T-cell (primary cell): ENCODE measurements at places on chromosomes 1 and 21. TPM values are rescaled to one million over a fixed set of nuclear protein-coding genes. Genes with fewer than 3 reads are reported as not detected.
A peak's percentile ranks its signal among the peaks of the same experiment; 100 is the strongest.

GRCh38 chr21:24023402-24023801 lies 1583.9 kb downstream of the MRPL39 start:
- DNase-seq: no peak
- H3K4me1 ChIP-seq: no peaks in the 10 kb centered on the region
- no peaks in the 10 kb centered on the region for H3K27me3 ChIP-seq

DNA sequence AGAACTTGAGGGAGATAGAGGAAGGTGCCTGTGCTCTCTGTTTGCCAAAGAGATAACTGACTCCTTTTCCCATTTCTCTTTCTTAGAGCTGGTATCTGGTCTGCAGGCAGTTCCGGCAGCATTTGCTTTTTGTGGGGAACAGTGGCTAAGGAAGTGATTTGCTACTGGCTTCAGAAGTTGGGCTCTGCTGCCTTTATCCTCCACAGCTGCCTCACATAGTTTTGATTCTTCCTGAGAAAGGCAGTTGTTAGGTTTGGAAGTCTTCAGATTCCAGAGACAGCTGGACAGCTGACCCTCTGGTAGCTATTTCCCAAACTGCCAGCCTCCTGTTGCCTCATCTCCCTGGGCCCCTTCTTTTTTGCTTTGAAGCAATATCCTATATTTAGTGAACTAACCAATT lies 62.6 kb upstream of the MACF1 start:
- no peak overlapping the region for H3K27ac ChIP-seq
- H3K36me3 ChIP-seq: no peaks in the 10 kb centered on the region
- H3K27me3 ChIP-seq: no peaks in the 10 kb centered on the region
- no peaks in the 10 kb centered on the region for H3K4me1 ChIP-seq

GRCh38 chr1:190104961-190105360 lies 372.7 kb downstream of the BRINP3 start:
- no peak overlapping the region for H3K4me3 ChIP-seq
- H3K36me3 ChIP-seq: no peaks in the 10 kb centered on the region
- no peak for DNase-seq
- no peaks in the 10 kb centered on the region for H3K4me1 ChIP-seq
- no peak overlapping the region for H3K27ac ChIP-seq

DNA sequence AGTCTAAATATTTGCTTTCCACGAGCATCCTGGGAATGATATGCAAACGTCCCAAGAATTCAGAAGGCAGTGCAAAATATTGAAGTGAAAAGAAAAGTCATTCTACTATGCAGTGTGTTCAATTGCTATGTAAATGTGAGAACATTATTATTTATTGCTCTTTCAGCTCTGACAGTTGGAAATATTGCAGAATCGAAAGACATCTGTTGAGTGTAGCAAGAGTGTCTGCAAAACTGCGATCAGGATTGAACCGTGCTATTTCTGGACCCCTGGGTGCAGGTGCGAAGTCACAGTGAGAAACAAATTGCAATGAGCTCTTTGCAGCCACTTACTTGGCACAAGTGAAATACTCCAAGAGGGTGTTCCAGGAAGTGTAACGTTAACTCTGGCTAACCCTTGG lies 566.4 kb downstream of the AJAP1 start:
- no peak overlapping the region for H3K4me3 ChIP-seq
- no peak overlapping the region for H3K27ac ChIP-seq
- H3K27me3 ChIP-seq: no peaks in the 10 kb centered on the region
- no peak for DNase-seq

DNA sequence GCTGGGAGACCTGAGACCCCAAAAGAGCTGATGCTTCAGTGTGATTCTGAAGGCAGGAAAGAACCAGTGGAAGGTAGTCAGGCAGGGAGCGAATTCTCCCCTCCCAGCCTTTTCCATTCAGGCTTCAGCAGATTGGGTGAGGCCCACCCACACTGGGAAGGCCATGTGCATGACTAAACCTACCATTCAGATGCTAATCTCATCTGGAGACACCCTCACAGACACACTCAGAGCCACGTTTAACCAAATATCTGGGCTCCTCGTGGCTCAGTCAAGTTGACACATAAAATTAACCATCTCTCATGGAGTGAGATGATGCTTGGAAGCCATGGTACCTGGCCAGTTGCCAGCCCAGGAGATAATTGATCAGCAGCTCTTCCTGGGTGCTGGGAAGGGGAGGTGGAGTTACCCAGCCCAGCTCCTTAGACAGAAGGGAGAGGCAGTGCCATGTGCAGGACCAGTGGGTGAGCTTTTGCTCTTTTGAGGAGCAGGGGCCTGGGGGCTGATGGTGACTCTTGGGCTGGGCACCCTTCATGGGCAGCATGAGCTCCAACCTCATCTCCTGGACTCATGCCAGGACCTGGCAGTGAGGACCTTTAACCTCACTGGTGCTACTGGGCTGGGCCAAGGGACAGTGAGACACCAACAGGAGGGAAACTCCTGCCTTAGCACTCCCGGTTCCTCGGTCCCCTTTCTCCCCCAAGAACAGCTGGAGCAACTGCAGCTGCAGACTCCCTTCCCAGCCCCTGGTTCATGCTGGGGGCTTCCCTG lies 89.0 kb upstream of the ACTL8 start:
- peaks cover 8% of the 10 kb centered on the region for H3K27me3 ChIP-seq
- H3K36me3 ChIP-seq: no peaks in the 10 kb centered on the region
- H3K4me3 ChIP-seq: no peak overlapping the region
- H3K4me1 ChIP-seq: no peaks in the 10 kb centered on the region
- no peak for DNase-seq
- no peak overlapping the region for H3K27ac ChIP-seq

- DNase-seq: no peak
- no peak overlapping the region for H3K4me3 ChIP-seq
- H3K4me1 ChIP-seq: peaks cover 82% of the 10 kb centered on the region
- H3K36me3 ChIP-seq: no peaks in the 10 kb centered on the region
These were observed 30.3 kb downstream of the PTPRC start for GRCh38 chr1:198669023-198669698.

GRCh38 chr1:184755226-184756065 lies 788 bp upstream of the EDEM3 start:
- peak overlapping the region; percentile 84 for H3K4me3 ChIP-seq
- no peaks in the 10 kb centered on the region for H3K36me3 ChIP-seq
- peaks cover 16% of the 10 kb centered on the region for H3K4me1 ChIP-seq
- no peaks in the 10 kb centered on the region for H3K27me3 ChIP-seq
- no peak for DNase-seq

- no peak overlapping the region for H3K4me3 ChIP-seq
- no peaks in the 10 kb centered on the region for H3K27me3 ChIP-seq
- no peak for DNase-seq
These were observed 15.1 kb upstream of the PITHD1 start for GRCh38 chr1:23763041-23763577.

- no peak overlapping the region for H3K4me3 ChIP-seq
- H3K27me3 ChIP-seq: peaks cover 21% of the 10 kb centered on the region
- no peak overlapping the region for H3K27ac ChIP-seq
- H3K4me1 ChIP-seq: no peaks in the 10 kb centered on the region
- no peaks in the 10 kb centered on the region for H3K36me3 ChIP-seq
These were observed 11.6 kb upstream of the S100A7A start for GRCh38 chr1:153404768-153405167.

DNA sequence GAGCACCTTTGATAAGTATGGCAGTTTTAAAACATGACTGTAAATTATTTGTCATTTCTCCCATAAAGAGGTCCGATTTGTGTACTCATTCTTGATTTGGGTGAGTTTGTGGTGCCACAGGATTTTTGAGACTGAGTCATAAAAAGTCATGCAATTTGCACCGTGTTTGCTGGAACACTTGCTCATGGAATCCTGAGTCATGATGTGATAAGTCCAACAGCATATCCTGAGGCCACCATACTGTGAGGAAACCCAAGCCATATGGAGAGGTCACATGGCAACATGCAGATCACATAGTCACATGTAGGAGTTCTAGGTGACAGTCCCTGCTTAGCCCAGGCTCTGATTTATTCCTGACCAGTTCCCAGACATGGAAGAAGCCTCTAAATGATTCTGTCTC lies 40.8 kb upstream of the PRRX1 start:
- H3K4me1 ChIP-seq: no peaks in the 10 kb centered on the region
- no peaks in the 10 kb centered on the region for H3K36me3 ChIP-seq
- no peak overlapping the region for H3K27ac ChIP-seq
- no peak for DNase-seq
- no peak overlapping the region for H3K4me3 ChIP-seq

GRCh38 chr1:21117597-21118001 lies 59.1 kb downstream of the EIF4G3 start:
- no peaks in the 10 kb centered on the region for H3K27me3 ChIP-seq
- H3K4me3 ChIP-seq: no peak overlapping the region
- H3K36me3 ChIP-seq: no peaks in the 10 kb centered on the region
- DNase-seq: no peak
- H3K27ac ChIP-seq: no peak overlapping the region

DNA sequence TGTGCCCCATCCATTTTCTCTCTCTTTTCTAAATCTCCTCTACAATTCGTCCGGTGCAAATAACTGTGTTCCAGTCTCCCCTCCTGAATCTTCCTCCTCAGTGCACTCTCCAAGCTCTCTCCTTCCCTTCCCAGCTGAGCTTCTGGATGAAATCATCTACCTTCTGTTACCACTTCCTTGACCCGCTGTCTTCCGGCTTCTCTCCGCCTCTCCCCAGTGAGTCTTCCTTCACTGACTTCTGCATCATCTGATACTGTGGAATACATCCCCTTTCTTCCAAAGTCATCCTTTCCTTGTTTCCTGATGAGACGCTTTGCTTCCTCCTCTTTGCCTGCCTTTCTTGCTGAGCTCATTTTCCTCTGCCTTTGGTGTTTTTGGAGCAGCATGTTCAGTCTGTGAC lies 96.9 kb downstream of the MAB21L3 start:
- DNase-seq: no peak
- H3K27ac ChIP-seq: no peak overlapping the region
- no peaks in the 10 kb centered on the region for H3K4me1 ChIP-seq
- no peaks in the 10 kb centered on the region for H3K36me3 ChIP-seq
- H3K4me3 ChIP-seq: no peak overlapping the region

GRCh38 chr21:42137191-42137904 lies 66.2 kb downstream of the UMODL1 start:
- H3K4me3 ChIP-seq: no peak overlapping the region
- no peak overlapping the region for H3K27ac ChIP-seq

GRCh38 chr21:26320596-26320995 lies 150.0 kb upstream of the APP start:
- no peaks in the 10 kb centered on the region for H3K27me3 ChIP-seq
- DNase-seq: no peak
- H3K36me3 ChIP-seq: no peaks in the 10 kb centered on the region
- no peak overlapping the region for H3K27ac ChIP-seq
- H3K4me1 ChIP-seq: no peaks in the 10 kb centered on the region
- H3K4me3 ChIP-seq: no peak overlapping the region

- H3K4me1 ChIP-seq: no peaks in the 10 kb centered on the region
- H3K27me3 ChIP-seq: peaks cover 2% of the 10 kb centered on the region
- no peak overlapping the region for H3K4me3 ChIP-seq
- H3K27ac ChIP-seq: no peak overlapping the region
These were observed 47.8 kb upstream of the NRDC start for GRCh38 chr1:51926171-51926812.

DNA sequence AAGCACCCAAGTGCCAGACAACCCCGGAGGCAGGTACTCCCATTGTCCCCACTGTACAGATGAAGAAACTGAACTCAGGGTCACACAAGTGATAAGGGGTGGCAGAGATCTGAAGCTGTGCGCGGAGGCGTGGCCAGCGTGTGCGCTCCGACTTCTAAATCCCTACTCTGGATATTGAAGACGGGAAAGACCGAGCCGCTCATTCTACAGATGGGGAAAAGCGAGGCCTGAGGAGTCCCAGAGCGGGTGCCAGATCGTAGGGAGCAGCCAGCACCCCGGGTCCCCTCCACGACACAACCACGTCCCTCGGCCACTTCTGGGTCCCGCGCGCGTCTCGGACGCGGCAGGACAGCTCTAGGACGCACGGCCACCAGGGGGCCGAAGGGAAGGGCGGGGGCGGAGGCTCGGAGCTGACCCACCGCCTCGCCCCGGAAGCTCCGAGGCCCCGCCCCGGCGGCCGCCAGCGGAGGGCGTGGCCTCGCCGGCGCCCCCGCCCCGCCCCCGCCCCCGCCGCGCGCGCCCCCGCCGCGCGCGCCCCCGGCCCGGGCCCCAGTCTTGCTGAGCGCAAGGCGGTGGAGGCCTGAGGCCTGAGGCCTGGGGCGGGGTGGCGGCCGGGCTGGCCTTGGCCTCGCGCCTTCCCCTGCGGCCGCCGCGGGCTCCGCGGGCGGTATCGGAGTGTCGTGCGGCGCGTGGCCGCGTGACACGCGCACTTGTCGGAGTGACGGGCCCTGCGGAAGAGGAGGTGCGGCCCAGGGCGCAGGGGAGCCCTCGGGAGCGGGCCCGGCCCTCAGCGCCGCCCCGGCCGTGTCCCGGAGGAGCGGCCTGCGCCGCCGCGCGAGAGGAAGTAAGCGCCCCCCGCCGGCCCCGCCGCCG lies at the start of gene H6PD:
Gene H6PD, plus strand, starts transcription at position 552 of the 873 bp plus-strand sequence. CDS start 10,161 bp downstream, outside the sequence.
- peak within 1 kb of the TSS; percentile 74 for H3K4me3 ChIP-seq
- H3K27ac ChIP-seq: peak within 1 kb of the TSS; percentile 73
- peaks cover 27% of the 10 kb centered on the region for H3K4me1 ChIP-seq
- no peaks in the 10 kb centered on the region for H3K27me3 ChIP-seq
- peak; percentile 84 for DNase-seq

DNA sequence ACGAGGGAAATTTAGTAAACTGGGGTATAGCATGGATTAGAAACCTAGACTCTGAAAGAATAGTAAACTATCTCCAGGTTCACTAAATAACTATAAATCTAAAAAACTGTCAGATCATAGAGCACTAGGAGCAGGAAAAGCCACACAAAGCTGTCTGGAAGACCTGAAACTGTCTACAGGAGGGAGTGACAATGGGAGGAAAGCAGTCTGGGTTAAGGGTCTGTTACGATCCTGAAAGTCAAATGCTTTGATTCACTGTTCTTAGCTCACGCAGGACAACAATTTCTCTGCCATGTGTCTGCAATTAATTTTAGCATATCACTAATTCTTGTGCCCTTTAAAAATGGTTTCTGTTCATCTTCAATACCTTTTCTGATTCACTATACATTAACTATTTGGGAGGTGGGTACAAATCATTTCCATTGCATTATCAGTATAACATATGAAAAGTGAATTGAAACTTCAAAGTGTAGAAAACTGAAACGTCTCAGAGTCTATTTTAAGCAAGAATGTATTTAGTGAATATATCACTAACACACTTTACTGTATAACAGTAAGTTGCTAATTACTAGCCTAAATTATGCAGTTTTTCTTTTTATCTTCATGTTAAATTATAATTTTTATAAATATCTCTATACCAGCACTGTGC lies 18.4 kb downstream of the CEP170 start:
- H3K36me3 ChIP-seq: peaks cover 4% of the 10 kb centered on the region
- DNase-seq: no peak
- peaks cover 5% of the 10 kb centered on the region for H3K4me1 ChIP-seq
- no peaks in the 10 kb centered on the region for H3K27me3 ChIP-seq

DNA sequence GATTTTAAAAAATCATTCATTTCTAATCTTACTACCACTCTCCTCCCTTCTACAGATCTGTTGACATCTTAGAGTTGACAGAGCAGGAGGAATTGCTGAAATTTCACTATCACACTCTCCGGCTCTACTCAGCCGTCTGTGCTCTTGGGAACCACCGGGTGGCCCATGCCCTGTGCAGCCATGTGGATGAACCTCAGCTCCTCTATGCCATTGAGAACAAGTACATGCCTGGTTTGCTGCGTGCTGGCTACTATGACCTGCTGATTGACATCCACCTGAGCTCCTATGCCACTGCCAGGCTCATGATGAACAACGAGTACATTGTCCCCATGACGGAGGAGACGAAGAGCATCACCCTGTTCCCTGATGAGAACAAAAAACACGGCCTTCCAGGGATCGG lies 276.7 kb downstream of the ZP4 start:
- DNase-seq: no peak
- H3K27me3 ChIP-seq: no peaks in the 10 kb centered on the region
- H3K4me3 ChIP-seq: no peak overlapping the region
- H3K27ac ChIP-seq: no peak overlapping the region
- H3K4me1 ChIP-seq: no peaks in the 10 kb centered on the region

GPR25 gene
- total RNA-seq: 1.2 TPM

RAB7B gene
- total RNA-seq: not detected

CDA gene
- total RNA-seq: not detected

ZNF695 gene
- total RNA-seq: not detected

RNF186 gene
- total RNA-seq: not detected

SEC16B gene
- total RNA-seq: not detected

LAX1 gene
- total RNA-seq: 26.8 TPM
